CD4-positive, alpha-beta T cell treated with Interferon alpha-2 for 1 hour (primary cell): ENCODE measurements at places on chromosomes 5 and 9.

- no peak for DNase-seq
Observed at GRCh38 chr5:179409806-179410205, 64.5 kb upstream of the ADAMTS2 start.

DNA sequence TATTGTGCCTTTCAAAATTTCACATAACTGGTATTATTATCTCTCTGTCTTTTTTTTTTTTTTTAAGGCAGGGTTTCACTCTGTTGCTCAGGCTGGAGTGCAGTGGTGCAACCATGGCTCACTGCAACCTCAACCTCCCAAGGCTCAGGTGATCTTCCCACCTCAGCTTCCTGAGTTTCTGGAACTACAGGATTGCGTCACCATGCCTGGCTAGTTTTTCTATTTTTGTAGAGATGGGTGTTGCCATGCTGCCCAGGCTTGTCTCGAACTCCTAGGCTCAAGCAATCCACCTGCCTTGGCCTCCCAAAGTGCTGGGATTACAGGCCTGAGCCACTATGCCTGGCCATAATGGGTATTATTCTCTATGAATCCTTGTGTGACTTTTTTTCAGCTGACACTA is 402.3 kb upstream of the SMARCA2 start:
- no peak for DNase-seq

DNA sequence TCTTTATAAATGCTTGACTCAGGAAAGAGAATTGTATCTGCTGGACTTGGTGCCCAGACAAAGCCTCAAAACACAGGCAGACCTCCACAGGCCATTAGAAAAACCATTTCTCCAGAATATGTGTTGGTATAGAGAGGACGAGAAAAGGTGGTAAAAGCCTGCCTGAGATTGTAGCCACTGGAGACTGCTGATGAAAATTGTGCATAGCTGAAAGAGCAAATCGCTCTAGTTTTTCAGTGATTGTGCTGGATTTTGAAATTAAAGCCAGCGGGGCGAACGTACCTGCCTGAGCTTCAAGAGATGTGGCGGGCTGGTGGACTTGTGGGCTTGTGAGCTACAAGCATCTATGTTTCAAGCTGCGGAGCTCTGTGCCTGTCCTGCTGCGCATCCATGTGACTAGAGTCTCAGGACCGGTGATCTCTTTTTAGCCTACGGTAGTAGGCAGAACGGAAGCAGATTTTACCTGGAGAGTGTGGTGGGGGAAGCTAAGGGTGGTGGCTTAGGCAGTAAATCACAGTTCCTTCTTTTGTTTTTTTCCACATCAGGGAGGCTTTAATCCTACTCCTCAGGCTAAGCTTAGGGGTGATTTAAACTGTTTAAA is 193.6 kb downstream of the SREK1 start:
- DNase-seq: no peak

- no peak for DNase-seq
Observed at GRCh38 chr5:7762267-7762666, 88.7 kb downstream of the CFAP90 start.

DNA sequence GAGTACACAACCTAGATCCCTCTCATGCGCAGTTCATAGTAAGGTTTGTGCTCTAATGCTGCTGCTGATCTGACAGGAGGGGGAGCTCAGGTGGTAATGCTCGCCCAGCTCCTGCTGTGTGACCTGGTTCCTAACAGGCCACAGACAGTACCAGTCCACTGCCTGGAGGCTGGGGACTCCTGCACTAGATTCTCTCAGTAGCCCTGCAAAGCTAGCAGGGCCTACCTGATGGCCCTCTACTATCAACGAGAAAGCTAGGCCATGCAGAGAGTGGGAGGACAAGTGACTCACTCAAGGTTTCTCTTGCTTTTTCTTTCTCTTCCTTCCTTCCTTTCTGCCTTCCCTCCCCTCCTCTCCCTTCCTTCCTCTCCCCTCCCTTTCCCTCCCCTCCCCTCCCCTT is 55.1 kb upstream of the TEX48 start:
- DNase-seq: peak; percentile 23
